Stimulated activated CD8-positive, alpha-beta memory T cell treated with anti-CD3 and anti-CD28 coated beads, Interleukin-4, amount 100 ng/mL, for 1 hour (primary cell): ENCODE measurements at places on chromosomes 12 and 14.

- DNase-seq = no peak
Observed at GRCh38 chr14:54627219-54627539, 60.3 kb downstream of the SAMD4A start.

DNA sequence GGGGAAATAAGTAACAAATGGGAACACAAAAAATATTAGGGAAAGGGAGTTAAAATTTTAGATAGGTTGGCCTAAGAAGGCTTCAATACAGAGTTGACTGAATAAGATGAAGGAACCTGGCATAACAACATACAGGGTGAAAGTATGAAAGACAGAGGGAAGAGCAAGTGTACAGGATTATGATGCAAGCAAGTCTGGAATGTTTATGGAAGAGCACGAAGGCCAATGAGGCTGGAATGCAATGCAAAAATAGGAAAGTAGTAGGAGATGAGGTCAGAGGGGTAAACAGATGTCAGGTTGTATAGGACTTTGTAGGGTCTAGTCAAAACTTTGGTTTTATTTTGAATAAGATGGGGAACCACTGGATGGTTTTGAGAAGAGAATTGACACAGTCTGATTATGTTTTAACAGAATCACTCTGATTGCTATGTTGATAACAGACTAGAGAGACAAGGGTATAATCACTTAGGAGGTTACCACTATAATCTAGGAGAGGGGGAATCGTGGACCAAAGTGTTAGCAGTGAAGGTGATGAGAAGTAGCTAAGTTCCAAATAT, 96.8 kb downstream of the OSBPL8 start:
- no peak for DNase-seq

- DNase-seq = no peak
Observed at GRCh38 chr12:2258025-2258424, 205.2 kb downstream of the CACNA1C start.

DNA sequence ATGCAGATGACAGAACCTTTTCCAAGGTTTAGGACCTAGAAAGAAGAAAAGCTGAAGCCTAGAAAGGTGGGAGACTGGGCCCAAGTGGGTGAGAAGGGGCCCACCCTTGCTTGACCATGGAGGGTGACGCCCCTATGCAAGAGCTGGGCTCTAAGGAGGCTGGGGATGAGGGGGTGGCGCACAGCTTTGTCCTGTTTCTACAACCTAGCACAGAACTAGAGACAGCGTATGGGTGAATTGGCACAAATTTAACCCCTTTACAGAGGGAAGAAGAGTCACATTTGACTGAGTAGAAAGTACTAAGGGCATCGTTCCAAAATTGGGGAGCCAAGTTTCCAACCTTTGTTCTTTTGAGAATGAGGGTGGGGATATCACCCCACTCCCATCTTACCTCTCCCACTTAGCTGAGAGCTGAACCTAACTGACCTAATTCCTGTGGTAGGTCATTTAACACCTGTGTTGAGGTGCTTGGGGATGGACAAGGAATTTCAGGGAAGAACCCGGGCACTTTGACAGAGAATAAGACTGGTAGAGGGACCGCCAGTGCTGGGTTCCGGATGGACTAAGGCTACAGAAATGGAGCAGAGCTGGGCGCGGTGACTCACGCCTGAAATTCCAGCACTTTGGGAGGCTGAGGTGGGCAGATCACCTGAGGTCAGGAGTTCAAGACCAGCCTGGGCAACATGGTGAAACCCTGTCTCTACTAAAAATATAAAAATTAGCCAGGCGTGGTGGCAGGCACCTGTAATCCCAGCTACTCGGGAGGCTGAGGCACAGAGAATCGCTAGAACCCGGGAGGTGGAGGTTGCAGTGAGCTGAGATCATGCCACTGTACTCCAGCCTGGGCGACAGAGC, 5.2 kb downstream of the NFKBIA start:
- DNase-seq = no peak

DNA sequence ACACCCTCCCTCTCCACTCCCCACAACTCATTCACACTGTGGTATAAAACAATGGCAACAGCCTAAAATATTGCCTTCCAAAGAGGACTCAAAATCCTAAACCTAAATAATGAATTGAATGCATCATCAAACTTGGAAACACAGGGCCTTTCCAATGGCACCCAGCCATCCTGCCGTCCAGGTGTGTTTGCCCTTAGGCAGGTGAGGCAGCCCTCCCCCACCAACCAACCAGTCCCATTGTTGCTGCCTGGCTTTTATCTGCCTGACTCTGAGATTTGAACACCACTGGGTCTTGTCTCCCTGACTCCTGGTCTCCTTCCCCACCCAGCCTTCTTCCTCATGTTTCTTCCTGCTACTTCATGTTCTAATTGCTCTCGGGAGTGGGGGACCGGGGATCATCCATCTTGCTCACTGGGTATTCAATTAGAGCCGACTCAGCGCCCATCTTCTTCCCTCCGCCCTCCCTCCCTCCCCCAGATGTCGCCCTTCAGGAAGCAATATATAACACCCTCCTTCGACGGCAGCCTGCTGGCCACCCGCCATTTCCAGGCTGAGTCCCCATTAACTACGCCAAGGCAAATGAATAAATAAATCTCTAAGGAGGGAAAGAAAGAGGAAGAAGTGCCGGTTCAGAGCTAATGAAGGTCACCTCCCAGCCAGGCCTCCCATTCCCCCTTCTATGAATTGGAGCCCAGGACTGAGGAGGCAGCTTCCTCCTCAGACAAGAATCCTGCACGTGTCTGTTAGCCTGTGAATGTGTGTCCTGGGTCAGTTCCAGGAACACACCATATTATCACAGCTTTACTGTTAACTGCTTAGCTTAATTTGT, 36.3 kb upstream of the NTF3 start:
- DNase-seq = no peak
